ENCODE measurements at places on chromosomes 16 and 17.
A peak's percentile ranks its signal among the peaks of the same experiment; 100 is the strongest.

DNA sequence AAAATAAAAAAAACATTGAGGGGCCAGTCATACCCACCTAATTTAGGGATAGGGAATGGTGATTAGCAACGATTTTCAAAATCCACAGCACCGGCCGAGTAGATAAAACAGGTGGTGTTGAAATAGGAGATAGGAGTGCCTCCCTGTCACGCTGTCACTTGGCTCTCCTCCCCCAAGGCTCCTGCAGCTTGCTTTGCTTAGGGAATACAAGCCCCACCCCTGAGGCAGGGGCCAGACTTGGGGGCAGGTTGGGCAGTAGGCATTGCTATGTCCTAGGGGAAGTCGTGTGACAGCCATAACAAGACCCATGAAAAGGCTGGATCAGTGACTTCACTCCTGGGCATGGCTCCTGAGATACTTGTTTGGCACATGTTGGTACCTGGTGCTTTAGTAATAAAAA, 25.8 kb downstream of the POLR2A start:
- DNase-seq = no peak

DNA sequence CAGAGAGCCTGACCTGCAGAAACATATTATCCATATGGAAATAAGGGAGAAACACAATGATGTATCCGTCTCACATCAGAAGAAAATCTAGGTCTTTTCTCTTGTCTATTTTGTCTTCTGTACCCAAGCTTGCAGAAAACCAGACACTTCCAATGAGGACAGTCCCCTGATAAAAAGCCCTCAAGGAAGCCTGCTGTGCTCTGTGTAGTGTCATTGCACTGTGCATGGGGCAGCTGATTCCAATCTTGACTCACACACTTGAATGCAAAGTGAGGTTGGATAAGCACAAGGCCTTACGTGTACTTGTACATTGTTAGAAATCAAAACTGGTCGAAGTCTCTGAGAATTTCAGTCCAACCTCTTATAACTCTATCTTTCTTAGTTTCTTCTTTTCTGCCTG, 256.6 kb upstream of the MYOCD start:
- no peak for DNase-seq

DNA sequence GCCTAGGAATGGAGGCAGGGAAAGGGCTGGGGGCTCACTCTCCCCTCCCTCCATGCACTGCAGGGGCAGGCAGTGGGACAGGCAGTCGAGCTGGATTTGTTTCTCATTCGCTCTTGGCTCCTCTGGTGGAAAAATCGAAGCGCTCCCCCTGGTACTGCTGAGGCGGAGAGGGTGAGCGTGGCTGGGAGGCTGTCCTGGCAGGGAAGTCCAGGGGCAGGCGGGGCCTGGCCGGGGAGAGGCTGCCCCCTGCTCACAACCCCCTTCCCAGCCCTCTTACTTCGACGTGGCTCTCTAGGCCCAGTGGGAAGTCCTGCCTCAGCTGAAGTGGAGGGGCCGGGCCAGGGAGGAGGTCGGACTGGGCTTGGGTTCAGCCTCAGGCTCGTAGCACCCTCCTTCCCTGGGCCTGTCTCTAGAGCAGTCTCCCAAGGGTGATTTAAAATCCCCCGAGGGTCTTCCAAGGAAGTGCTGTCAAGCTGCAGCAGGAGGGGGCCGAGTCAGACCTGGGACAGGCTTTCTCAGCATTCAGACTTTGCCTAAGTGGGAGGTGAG, 16.5 kb upstream of the TMEM92 start:
- no peak for DNase-seq

GRCh38 chr17:71885662-71886061, 235.2 kb upstream of the SOX9 start:
- no peak for DNase-seq

GRCh38 chr16:78609402-78610274, 510.2 kb downstream of the WWOX start:
- DNase-seq = no peak

GRCh38 chr17:81119223-81120148, 45.8 kb upstream of the PVALEF start:
- DNase-seq = peak; percentile 17

GRCh38 chr17:65062171-65062915, 5.8 kb upstream of the GNA13 start:
- no peak for DNase-seq

DNA sequence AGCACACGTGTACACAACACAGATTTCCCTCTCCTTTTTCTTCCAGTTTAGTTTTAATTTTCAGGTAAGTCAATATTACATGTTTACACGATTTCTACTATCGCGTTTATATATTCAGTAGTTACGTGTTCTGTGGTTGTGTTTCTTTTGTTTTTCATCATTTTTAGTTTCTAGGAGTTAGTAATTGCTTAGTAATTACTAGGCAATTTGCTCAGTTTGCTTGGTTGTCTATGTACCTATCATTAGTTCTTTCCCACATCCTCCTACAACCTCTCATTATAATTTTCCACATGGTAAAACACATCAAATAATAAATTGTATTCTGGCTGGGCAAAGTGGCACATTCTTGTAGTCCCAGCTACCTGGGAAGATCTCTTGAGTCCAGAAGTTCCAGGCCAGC, 24.6 kb upstream of the GUCY2D start:
- no peak for DNase-seq

- no peak for DNase-seq
These were observed 5.7 kb downstream of the FAM20A start for GRCh38 chr17:68595496-68595895.

GRCh38 chr17:65542610-65543009, 18.8 kb downstream of the AXIN2 start:
- no peak for DNase-seq

DNA sequence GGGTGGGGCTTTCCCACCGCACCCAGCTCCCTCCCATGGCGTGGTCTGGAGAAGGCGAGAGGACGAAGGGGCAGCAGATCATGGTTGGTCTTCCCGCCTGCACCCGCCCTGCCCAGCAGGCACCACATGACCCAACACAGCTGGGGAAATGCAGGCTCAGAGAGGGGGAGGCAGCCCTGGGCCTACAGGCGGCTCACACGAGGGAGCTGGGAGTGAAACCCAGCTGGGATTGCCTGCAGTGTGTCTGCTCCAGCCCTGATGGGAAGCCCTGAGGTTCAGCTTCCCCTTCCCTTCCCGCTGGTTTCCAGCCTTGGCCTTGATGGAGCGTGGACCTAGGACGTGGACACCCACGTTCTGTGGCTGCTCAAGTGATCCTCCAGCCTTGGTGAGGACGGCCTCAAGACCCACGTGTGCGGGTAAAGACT, 20.0 kb upstream of the PABPN1L start:
- DNase-seq = no peak

DNA sequence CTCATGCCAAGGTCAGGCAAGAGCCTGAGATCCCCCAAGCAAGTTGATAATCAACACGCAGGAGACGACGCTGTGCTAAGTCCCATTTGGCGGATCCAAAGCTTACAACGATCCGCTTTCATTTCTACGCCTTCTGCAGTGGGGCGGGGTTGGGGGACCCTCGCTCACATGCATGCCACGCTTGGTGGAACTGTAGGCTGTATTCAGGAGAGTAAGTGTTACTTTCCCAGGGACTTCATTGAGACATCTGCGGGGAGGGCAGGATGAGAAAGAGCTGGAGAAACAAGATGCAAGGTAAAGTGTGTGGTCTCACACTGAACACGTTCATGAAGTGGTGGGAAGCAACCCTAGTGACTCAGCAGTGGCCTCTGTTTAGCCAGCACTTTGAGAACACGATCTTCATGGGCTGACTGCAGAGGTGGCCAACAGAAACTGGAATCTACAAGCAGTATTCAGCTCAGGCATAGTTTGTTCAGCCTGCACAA, 100.5 kb downstream of the XYLT1 start:
- DNase-seq = no peak

DNA sequence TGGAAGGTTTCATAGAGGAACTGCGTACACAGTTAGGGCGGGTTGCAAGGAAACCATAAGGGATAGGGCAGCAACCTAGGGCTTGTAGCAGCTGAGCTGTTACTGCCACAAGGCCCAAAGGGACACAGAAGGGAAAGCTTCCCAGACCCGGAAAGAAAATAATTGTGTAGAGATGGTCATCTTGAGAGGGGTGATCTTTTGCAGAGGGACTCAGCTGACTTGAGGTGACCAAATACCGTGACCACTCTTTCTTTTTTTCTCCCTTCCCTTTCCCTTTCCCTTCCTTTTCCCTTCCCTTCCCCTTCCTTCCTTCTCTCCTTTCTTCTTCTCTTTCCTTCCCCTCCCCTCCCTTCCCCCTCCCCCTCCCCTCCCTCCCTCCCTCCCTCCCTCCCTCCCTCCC, 8.5 kb upstream of the CREBBP start:
- no peak for DNase-seq

DNA sequence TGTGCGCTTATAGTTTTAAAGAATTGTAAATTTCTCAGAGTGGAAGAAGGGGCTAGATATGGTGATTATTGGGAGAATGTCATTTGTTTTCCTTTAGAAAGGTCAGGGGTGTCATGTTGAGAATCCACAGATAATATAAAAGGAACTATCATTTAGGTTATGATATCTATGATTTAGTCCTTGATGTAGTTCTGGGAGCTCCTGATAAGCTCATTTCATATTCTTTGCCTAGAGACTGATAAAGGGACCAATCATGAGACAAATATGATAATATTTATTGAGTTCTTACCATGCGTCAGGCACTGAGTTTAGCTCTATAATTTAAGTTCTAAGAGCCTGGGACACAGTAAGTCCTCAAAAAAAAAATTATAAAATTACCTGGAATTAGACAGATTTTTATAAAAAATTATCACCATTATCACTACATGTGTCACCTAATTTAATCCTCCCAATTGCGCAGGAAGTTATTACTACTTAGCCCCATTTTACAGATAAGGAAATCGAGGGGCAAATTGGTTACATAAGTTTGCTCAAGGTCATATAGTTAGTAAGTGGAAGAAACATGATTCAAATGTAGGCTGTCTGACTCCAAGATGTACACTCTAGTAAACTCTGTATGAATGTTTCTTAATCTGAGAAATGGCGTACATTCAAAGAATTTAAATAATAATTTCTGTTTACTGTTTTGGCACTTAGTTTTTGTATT, 2.5 kb downstream of the AATF start:
- no peak for DNase-seq

DNA sequence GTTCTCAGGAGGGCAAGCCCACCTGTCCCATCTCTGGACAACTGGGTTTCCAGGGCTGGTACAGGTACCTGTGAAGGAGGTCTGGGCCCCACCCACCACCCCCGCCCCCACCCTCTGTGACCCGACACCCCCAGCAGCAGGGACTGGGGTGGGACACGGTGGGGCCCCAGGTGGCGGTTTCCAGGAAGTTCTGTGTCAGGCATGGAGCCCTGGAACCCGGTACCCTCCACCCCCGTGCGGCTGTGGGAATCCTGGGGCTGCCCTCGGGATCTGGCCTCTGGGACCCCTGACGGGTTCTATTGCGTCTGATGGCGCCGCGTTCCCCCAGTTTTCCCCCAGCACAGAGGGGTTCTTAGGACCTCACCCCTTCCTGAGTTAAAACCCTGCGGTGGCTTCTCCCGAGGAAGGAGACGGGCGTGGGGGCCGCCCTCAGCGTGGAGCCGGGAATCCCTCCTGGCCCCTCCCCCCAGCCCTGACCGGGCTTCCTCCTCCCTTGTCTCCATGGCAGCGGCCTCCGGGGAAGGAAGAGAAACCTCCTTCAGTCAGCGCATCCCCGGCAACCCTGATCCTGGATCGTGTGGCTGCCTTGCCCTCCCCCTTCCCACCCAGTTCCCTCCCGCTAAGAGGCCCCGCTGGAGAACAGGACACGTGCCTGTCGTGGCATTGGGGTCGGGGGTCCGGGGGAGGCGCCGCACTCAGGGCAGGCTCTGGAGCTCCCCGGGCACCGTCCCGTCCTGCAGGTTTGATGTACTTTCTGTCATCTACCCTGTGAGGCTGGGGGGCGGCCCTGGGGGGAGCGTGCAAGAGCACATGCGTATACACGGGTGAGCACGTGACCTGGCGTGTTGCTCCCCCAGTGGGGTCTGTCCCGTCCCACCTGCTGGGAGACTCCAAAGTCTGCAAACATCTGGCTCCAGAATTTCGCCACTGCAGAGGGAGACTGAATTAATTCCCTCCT, 30.3 kb downstream of the CACNA1H start:
- no peak for DNase-seq

DNA sequence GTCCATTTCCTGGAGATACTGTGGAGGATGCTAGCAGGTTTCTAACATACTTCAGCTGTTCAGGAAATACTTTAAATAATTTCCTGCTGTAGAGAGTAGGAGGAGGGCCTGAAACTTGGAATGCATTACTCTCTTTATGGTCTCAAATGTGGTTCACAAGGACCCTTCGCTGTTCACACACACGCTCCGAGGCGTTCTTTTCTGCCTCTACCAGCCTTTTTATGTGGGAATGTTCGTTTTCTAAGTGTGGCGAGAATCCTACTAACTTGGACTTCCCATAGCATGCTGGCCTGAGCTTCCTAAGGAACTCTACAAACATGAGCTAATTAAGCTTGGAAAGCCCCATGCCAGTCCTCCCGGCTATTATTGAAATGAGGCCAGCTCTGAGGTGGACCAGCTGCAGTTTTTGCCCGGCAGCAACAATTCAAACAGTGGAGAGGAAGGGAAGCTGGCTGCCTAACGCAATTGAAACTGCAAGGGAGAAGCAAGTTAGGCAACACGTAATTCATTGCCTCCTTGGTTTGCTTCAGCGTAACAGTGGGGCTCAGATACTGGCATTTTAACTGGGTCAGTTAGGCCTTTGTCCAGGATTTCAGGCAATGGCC, 18.9 kb downstream of the KPNA2 start:
- DNase-seq = peak; percentile 80

- DNase-seq = no peak
These were observed 326.9 kb downstream of the SLC39A11 start for GRCh38 chr17:72765368-72766153.

DNA sequence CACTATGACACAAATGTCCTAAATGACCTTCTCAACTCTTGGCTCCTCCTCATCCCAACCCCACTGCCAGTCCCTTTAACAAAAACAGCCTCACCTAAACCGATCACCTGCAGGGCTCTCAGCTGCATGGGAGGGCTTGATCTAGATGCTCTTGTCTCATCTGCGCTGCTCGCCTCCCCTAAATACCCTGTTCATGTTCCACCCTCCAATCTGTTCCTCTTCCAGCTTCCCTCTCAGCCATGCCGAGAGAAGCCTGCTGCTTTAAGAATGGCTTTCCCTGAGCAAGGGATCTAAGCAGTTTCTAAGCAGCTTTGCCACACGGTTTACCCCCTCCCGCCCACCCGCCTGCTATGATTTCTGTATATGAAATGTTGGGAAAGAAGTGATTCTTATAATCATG, 23.7 kb downstream of the PIPOX start:
- no peak for DNase-seq

GRCh38 chr16:16884451-16884850, 505.5 kb downstream of the NPIPA7 start:
- no peak for DNase-seq

GRCh38 chr16:19179546-19180490, 11.8 kb downstream of the SYT17 start:
- no peak for DNase-seq

- DNase-seq = no peak
These were observed 28.8 kb downstream of the PRDM7 start for GRCh38 chr16:90048347-90048722.

- no peak for DNase-seq
These were observed 17.7 kb upstream of the MNT start for GRCh38 chr17:2418572-2418971.

- DNase-seq = no peak
These were observed 20.4 kb upstream of the NUP93 start for GRCh38 chr16:56709443-56710040.

GRCh38 chr16:30030841-30031413, at the start of gene TLCD3B:
TLCD3B (minus strand) TSS chr16:30031271; CDS start chr16:30030527, 744 bp downstream.
- DNase-seq = no peak

GRCh38 chr17:82160075-82160474, 52.6 kb downstream of the CCDC57 start:
- DNase-seq = no peak

- DNase-seq = no peak
These were observed 629 bp downstream of the GEMIN4 start for GRCh38 chr17:751269-752001.

- no peak for DNase-seq
These were observed 107.4 kb upstream of the ANKFN1 start for GRCh38 chr17:56045872-56046271.
